ENCODE measurements at places on chromosomes 7 and 10.

GRCh38 chr7:156612930-156613329 is 27.6 kb upstream of the RNF32 start:
- peaks cover 42% of the 10 kb centered on the region for H3K4me1 ChIP-seq
- peak; percentile 70 for DNase-seq
- H3K27ac ChIP-seq, result no peak overlapping the region
- peaks cover 30% of the 10 kb centered on the region for H3K27me3 ChIP-seq
- H3K4me3 ChIP-seq, result no peak overlapping the region

DNA sequence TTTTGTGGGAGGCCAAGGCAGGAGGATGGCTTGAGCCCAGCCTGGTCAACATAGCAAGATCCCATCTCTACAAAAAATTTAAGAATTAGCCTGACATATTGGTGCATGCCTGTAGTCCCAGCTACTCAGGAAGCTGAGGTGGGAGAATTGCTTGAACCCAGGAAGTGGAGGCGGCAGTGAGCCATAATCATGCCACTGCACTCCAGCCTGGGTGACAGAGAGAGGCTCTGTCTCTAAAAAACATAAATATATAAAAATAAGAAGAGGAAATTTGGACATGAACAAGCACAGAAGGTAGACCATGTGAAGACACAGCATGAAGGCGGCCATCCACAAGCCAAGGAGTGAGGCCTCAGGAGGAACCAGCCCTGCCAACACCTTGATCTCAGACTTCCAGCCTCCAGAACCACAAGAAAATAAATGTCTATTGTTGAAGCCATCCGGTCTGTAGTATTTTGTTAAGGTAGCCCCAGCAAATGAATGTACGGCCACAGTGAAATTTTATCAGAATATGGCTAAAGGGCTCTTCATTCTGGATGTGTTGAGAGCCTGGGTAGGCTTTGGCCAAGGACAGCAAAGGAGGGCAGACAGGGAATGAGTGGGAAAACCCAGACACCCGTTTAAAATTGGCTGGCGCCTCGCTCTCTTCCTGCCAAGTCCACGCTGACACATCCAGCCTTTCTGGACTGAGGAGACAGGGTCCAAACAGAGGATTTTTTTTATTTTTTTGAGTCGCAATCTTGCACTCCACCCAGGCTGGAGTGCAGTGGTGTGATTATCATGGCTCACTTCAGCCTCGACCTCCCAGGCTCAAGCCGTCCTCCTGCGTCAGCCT is 12.9 kb upstream of the GRID2IP start:
- H3K4me1 ChIP-seq, result peaks cover 2% of the 10 kb centered on the region
- no peak for DNase-seq
- no peaks in the 10 kb centered on the region for H3K27me3 ChIP-seq
- H3K4me3 ChIP-seq, result no peak overlapping the region
- H3K27ac ChIP-seq, result no peak overlapping the region

DNA sequence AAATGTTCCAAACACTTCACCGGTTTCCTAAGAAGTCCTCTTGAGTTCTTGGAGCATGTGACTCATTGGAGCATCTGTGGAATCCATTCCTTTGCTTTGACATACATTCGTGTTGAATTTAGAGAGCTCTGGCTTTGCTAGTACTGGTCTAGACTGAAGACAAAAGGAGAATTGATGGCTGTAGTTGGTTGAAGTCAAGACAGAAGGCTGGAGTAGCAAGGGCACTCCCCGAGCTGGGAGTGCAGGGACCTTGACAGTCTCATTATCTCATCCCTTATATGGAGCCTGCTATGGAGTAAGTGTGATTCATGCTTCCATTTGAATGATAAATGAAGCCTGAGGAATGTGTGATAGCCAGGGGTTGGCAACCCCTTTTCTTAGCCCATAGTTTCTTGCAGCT is 1249.1 kb downstream of the TYW1 start:
- no peaks in the 10 kb centered on the region for H3K27me3 ChIP-seq
- H3K36me3 ChIP-seq, result no peaks in the 10 kb centered on the region
- no peak overlapping the region for H3K27ac ChIP-seq
- no peak for DNase-seq

DNA sequence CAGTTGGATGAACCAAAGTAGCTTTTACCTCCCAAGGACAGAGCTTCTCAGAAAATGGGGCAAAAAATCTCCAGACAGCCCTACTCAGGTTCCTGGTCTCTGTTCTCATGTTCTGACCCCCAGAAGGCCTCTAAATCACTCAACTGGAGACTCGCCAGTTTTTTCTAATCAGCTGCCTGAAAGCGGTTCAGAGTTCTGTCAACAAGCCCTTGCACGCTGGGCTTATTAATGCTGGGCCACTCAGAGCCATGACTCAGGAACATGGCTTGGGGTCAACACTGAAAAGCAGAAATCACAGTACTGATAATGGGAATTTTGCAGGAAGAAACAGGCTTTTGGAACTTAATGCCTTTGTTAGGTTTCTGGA is 15.3 kb downstream of the ECHDC3 start:
- DNase-seq, result no peak
- peaks cover 3% of the 10 kb centered on the region for H3K4me1 ChIP-seq
- no peaks in the 10 kb centered on the region for H3K36me3 ChIP-seq
- H3K4me3 ChIP-seq, result no peak overlapping the region

DNA sequence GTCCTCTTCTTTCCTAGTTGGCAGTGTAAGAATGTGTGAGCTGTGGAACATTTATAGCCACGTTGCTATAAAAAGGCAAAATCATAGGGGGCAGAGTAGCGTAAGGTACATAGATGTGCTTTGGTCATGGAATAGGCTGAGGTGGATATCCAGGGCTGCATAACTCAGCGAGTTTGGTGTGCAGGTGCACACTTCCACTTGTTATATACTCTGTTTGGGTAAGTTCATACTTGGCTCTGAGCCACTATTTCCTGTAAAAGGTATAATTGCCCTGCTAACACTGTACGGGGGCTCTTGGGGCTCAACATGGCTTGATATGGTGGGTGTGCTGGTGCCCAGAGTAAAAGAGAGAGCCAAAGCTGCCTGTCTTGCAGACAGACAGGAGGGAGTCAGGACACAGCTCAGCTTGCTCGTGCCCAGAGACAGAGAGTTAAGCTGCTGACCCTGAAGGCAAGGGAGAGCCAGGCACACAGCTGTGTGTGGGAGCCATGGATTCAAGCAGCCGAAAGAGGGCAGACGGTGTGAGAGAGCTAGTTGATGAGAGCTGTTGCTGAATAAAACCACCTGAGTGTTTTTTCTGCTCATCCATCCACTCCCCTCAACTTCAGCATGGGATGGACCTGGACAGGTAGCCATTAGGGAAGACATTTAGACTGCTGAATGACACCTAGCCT is 126.7 kb downstream of the DKK1 start:
- no peaks in the 10 kb centered on the region for H3K36me3 ChIP-seq
- no peak for DNase-seq
- H3K27ac ChIP-seq, result no peak overlapping the region
- no peaks in the 10 kb centered on the region for H3K4me1 ChIP-seq

DNA sequence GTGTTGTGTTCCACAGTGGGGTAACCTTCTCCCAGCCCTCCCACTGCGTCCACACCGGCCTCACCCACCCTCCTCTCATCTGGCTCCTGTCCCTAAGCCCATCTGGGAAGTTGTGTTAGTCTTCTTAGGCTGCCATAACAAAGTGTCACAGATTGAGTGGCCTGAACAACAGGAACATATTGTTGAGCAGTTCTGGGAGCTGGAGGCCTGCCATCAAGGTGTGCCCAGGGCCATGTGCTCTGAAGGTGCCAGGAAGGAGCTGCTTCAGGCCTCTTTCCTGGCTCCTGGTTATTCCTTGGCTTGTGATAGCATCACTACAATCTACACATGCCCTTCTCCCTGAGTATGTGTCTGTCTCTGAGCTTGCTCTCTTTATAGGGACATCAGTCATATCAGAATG is 327.6 kb upstream of the COBL start:
- H3K27ac ChIP-seq, result no peak overlapping the region
- no peak for DNase-seq
- H3K4me1 ChIP-seq, result no peaks in the 10 kb centered on the region
- H3K4me3 ChIP-seq, result no peak overlapping the region

DNA sequence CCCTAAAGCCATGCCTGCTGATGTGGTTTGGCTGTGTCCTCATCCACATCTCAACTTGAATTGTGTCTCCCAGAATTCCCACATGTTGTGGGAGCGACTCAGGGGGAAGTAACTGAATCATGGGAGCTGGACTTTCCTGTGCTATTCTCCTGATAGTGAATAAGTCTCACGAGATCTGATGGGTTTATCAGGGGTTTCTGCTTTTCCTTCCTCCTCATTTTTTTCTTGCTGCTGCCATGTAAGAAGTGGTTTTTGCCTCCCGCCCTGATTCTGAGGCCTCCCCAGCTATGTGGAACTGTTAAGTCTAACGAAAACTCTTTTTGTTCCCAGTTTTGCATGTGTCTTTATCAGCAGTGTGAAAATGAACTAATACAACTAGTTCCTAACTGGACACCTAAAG is 11.8 kb downstream of the MACROH2A2 start:
- H3K4me1 ChIP-seq, result no peaks in the 10 kb centered on the region
- H3K4me3 ChIP-seq, result no peak overlapping the region
- no peak overlapping the region for H3K27ac ChIP-seq
- H3K36me3 ChIP-seq, result no peaks in the 10 kb centered on the region
- no peak for DNase-seq

GRCh38 chr7:113731571-113731970 is 187.2 kb downstream of the PPP1R3A start:
- H3K4me3 ChIP-seq, result no peak overlapping the region
- no peak overlapping the region for H3K27ac ChIP-seq
- no peaks in the 10 kb centered on the region for H3K27me3 ChIP-seq
- DNase-seq, result no peak
- H3K36me3 ChIP-seq, result no peaks in the 10 kb centered on the region

DNA sequence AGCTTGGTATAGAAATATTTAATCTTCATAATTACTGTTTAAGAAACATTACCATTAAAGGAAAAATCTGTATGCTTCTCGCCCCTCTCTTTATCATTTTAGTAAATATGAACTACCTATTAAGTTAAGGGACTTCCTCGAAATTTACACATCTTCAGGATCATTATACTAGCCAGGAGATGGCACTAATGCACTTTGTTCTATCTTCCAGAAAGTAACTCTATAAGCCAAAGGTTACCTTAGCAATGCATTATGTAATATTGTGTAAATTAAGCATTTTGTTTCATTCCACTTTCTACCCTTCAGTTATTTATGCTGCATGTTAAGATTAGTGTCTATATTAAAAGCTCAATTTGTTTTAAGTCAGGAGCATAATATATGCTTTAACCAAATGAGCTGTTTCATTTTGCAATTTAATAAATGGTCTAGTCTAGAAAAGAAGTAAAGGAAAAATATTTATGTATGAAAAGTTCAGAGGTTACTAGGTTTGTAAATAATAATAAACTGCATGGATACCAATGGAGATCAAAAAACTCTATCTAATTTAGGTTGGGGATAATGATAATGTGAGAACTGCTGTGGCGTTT is 128.5 kb downstream of the ANKRD7 start:
- no peaks in the 10 kb centered on the region for H3K36me3 ChIP-seq
- no peaks in the 10 kb centered on the region for H3K4me1 ChIP-seq
- no peak for DNase-seq
- H3K27me3 ChIP-seq, result no peaks in the 10 kb centered on the region
- no peak overlapping the region for H3K27ac ChIP-seq

- H3K36me3 ChIP-seq, result no peaks in the 10 kb centered on the region
- no peaks in the 10 kb centered on the region for H3K27me3 ChIP-seq
- H3K27ac ChIP-seq, result no peak overlapping the region
- no peaks in the 10 kb centered on the region for H3K4me1 ChIP-seq
- H3K4me3 ChIP-seq, result no peak overlapping the region
These were observed 53.4 kb downstream of the HSPA12A start for GRCh38 chr10:116688741-116689495.
